ENCODE measurements at places on chromosomes 5 and 9. TPM values are rescaled to one million over a fixed set of nuclear protein-coding genes. Genes with fewer than 3 reads are reported as not detected.

The STPG3 gene
- total RNA-seq, result not detected

The CCDC152 gene
- 0.48 TPM for total RNA-seq

The DNM1 gene
- 7.5 TPM for total RNA-seq

The F2RL2 gene
- 0.96 TPM for total RNA-seq

The EPB41L4A gene
- 32.9 TPM for total RNA-seq

The STKLD1 gene
- not detected for total RNA-seq

The SPEF2 gene
- 9.4 TPM for total RNA-seq

The PPP3R2 gene
- total RNA-seq, result not detected

DNA sequence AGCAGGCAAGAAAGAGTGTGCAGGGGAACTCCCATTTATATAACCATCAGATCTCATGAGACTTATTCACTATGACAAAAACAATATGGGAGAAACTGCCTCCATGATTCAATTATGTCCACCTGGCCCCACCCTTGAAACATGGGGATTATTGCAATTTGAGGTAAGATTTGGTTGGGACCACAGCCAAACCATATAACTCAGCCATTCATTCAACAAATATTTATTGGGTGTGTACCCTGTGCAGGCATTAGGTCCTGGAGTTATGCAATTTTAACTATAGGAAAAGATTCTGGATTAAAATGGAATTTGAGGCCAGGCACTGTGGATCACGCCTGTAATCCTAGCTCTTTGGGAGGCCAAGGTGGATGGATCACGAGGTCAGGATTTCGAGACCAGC, 124.2 kb upstream of the GAS1 start:
- no peak for DNase-seq

GRCh38 chr5:132207778-132208177, 19.9 kb downstream of the P4HA2 start:
- DNase-seq, result no peak

- DNase-seq, result no peak
Observed at GRCh38 chr5:68200288-68200687, 15.3 kb upstream of the PIK3R1 start.

GRCh38 chr5:106894964-106895363, 775.8 kb downstream of the EFNA5 start:
- no peak for DNase-seq

DNA sequence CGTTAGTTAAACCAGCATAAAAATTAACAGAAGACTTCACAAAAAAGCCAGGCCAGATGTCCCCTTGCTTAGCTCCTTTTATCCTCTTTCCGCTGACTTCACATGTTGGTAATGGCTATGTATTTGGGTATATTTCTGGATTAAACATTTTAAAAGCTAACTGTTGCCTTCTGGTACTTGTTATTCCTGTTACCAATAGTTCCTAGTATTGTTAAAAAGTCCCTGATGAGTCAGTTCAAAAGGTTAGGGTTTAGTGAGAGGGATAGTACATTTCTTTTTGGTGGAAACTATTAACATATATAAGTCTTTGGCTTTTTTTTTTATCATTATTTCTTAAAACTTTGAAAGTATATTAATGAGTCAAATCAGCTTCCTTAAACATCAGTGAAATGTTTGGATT, 103.2 kb upstream of the ELL2 start:
- DNase-seq, result no peak
